ENCODE measurements at places on chromosomes 13 and 19. TPM values are rescaled to one million over a fixed set of nuclear protein-coding genes. Genes with fewer than 3 reads are reported as not detected.
A peak's percentile ranks its signal among the peaks of the same experiment; 100 is the strongest.

Gene ZNF880
- 27.1 TPM for total RNA-seq

Gene SH2D3A
- not detected for total RNA-seq

Gene CCNE1
- 4.7 TPM for total RNA-seq

GRCh38 chr19:55520691-55521292, 16.1 kb downstream of the SBK2 start:
- peak; percentile 27 for DNase-seq

- no peak for DNase-seq
Observed at GRCh38 chr13:60986301-60986700, 429.3 kb downstream of the PCDH20 start.

- DNase-seq, result no peak
Observed at GRCh38 chr13:111610879-111611278, 290.4 kb downstream of the TEX29 start.

GRCh38 chr19:17404621-17405249, 695 bp downstream of the BST2 start:
- DNase-seq, result peak; percentile 60

- no peak for DNase-seq
Observed at GRCh38 chr19:33267706-33268105, 34.6 kb downstream of the CEBPA start.

DNA sequence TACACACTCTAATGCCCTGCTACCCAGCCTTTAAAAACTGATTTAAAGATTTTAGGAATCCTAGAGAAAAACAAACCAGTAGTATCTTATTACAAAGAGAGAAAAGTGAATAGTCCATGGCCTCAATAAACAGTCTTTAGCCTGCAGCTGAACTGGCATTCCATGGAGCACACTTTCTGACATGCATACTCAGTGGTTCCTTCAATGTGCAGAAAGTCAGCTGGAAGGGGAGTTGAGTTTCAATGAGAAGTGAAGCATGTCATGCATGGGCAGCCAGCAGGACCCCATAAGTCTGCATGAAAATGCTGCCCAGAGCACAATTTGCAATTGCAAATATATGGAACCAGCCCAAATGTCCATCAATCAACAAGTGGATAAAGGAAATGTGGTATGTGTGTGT, 273.7 kb downstream of the UQCRFS1 start:
- no peak for DNase-seq

- no peak for DNase-seq
Observed at GRCh38 chr13:70788074-70788473, 679.8 kb upstream of the KLHL1 start.

- DNase-seq, result no peak
Observed at GRCh38 chr19:14366529-14366928, 14.7 kb upstream of the ADGRE5 start.

- DNase-seq, result no peak
Observed at GRCh38 chr13:28991764-28992163, 171.6 kb downstream of the MTUS2 start.

DNA sequence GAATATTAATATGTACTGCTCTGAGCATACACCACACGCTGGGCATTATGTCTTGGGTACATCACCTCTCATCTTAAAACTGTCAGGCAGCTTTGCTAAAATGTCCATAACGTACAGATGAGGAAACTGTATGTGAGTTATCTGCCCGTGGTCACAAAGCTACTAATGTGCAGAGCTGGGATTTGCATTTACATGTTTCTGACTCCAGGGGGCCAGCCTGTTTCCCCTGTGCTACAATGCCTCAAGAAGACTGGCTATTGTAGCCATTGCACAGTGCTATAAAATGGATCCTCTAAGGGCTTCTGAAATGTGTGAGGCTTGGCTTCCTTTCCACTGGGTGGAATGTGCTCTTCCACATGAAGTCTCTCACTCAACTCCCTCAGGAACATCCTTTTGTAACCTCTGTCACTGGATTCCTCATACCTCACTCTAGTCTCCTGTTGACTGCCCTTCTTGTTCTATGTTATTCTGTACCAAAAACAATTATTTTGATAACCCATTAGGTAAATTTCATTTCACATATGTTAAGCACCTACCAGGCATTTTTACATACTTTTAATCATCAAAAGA, 95.6 kb upstream of the HTR2A start:
- peak; percentile 52 for DNase-seq

DNA sequence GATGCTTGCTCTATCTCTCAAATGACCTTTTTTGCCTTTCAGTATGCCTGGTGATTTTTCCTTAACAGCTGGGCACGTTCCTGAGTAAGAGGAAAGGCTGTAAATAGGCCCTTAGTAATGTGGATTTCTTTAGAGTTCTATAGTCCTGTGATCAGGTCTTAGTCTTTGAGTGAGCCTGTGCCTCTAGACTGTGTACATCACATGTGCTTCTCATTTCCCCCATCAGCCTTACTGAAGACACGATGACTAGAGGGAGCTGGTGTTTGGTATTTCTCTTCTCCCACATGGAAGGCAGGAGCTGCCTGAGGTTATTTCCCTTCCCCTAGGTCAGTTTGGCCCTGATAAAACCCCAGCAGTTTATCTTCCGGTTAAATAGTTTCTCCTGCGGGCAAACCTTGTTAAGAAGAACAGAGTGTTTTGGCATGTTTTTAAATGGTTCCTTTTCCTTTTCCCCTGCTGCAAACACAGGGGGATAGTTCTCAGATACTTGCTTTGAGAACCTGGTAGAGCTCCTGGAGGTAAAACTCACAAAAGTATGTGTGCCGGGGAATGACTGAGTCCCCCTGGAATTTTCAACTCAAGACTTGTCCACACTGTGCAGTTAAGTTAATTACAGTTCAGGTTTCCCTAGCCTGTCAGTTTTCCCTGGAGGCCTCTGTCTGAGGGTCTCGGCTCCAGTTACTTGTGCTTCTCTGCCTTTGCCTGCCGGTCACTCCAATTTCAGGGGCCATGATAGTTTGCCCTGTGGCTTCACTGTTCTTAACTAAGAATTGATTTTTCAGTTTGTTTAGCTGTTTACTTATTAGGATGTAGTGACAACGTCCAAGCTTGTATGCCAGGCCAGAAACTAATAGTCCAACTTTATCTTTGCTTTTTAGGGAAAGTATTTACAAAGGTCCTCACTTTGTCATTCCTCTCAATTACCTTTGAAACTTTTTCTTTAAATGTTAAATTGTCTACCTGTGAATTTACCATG, 94.4 kb downstream of the URI1 start:
- no peak for DNase-seq

- DNase-seq, result no peak
Observed at GRCh38 chr13:67137044-67137735, 92.9 kb downstream of the PCDH9 start.

All from osteoblast (primary cell).